Lung (tissue), 17 donors: ENCODE measurements at places on chromosomes 11 and 22. TPM values are rescaled to one million over a fixed set of nuclear protein-coding genes. Genes with fewer than 3 reads are reported as not detected.

PDE2A gene
- total RNA-seq, result 16.7 TPM

GLB1L2 gene
- 13.6 TPM for total RNA-seq

APOA4 gene
- total RNA-seq, result not detected

PHOX2A gene
- total RNA-seq, result not detected

C22orf42 gene
- total RNA-seq, result not detected

DNA sequence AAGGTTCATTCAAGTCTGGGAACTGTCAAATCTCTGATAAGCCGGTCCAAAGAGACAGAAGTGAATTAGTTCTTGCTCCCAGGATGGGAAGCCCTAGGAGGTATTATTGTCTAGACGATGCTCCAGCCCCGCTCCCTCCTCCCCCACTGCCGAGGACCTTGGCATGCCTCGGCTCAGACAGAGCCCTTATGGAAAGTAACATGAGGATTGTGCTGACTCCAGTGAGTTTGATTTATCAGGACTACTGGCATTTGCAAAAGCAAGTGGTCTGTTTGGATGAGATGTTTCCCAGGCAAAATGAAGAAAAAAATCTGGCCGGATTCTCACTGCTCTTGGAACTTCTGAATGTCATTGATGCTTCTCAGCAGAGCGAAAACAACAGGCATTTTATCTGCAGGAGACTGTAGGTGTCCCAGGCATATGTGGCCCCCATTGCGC, 341.0 kb downstream of the ETS1 start:
- H3K4me1 ChIP-seq, result no peaks in the 10 kb centered on the region
- no peaks in the 10 kb centered on the region for H3K36me3 ChIP-seq
- H3K27me3 ChIP-seq, result no peaks in the 10 kb centered on the region
- H3K4me3 ChIP-seq, result no peak overlapping the region

DNA sequence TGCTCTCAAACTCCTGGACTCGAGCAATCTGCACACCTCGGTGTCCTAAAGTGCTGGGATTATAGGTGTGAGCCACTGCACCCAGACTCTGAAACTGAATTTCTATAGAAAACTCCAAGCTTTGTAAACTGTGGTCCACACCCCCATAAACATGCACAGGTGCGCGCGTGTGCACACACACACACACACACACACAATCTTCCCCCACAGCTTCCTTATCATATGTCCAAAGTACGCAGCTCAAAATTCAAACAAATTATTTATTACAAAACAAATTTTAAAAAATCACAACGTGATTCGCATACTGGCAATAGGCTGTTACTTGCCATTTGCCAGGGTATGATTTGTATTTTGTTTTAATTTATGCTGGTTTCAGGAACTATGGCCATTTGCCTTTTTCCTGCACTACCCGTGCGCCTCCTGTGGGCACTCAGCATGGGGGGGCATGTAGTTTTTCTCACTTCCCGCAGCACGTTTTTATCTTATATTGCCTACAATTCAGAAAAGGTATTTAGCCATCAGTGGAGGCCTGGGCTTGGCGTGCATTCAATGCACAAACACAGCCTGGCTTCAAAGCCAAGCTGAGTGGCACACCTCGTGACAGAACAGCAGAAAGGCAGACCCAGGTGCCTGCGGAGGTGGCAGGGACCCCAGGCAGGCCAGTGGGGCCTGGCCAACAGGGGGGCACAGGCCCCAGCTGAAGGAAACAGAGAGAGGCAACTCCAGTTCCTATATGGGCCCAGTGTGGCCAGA, 10.8 kb upstream of the SNX32 start:
- no peak overlapping the region for H3K4me3 ChIP-seq
- no peaks in the 10 kb centered on the region for H3K4me1 ChIP-seq
- H3K27me3 ChIP-seq, result no peaks in the 10 kb centered on the region
- no peaks in the 10 kb centered on the region for H3K36me3 ChIP-seq
- no peak overlapping the region for H3K27ac ChIP-seq

DNA sequence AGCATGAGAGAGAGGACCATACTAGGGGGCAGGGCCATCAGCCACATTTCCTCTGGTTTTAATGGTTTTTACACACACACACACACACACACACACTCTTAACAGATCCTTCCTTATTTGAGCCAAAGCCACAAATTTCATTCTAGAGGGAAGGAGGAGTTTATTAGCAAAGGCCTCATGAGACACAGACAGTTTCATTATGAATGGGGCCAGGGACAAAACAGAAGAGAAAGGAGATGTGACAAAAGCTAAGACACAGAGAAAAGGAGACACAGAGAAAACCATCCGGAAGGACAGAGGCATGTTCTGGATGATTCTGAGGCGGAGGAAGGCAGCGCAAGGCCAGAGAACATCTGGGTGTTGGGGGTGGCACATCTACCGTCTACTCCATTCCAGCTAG, 32.2 kb upstream of the ARFGAP3 start:
- peaks cover 6% of the 10 kb centered on the region for H3K36me3 ChIP-seq
- no peak for DNase-seq
- no peaks in the 10 kb centered on the region for H3K4me1 ChIP-seq
- no peaks in the 10 kb centered on the region for H3K27me3 ChIP-seq

- no peaks in the 10 kb centered on the region for H3K36me3 ChIP-seq
- H3K27ac ChIP-seq, result no peak overlapping the region
- no peaks in the 10 kb centered on the region for H3K27me3 ChIP-seq
- DNase-seq, result no peak
- peaks cover 48% of the 10 kb centered on the region for H3K4me1 ChIP-seq
Observed at GRCh38 chr11:69306821-69307220, 12.9 kb downstream of the MYEOV start.

- H3K36me3 ChIP-seq, result no peaks in the 10 kb centered on the region
- peak; percentile 24 for DNase-seq
- no peaks in the 10 kb centered on the region for H3K27me3 ChIP-seq
- H3K4me1 ChIP-seq, result no peaks in the 10 kb centered on the region
- H3K27ac ChIP-seq, result no peak overlapping the region
Observed at GRCh38 chr11:45560155-45560912, 105.1 kb downstream of the CHST1 start.

- H3K4me1 ChIP-seq, result no peaks in the 10 kb centered on the region
- no peaks in the 10 kb centered on the region for H3K36me3 ChIP-seq
- no peak overlapping the region for H3K27ac ChIP-seq
- no peak for DNase-seq
- no peak overlapping the region for H3K4me3 ChIP-seq
- no peaks in the 10 kb centered on the region for H3K27me3 ChIP-seq
Observed at GRCh38 chr11:75678620-75679259, 9.9 kb upstream of the MAP6 start.

GRCh38 chr11:38683484-38683883, 2085.4 kb upstream of the RAG2 start:
- H3K4me3 ChIP-seq, result no peak overlapping the region
- H3K27ac ChIP-seq, result no peak overlapping the region
- no peak for DNase-seq
- H3K36me3 ChIP-seq, result no peaks in the 10 kb centered on the region
- H3K27me3 ChIP-seq, result no peaks in the 10 kb centered on the region
- H3K4me1 ChIP-seq, result no peaks in the 10 kb centered on the region

- peaks cover 14% of the 10 kb centered on the region for H3K4me1 ChIP-seq
- DNase-seq, result peak; percentile 95
- H3K27me3 ChIP-seq, result no peaks in the 10 kb centered on the region
- peak within 1 kb of the TSS; percentile 45 for H3K4me3 ChIP-seq
- peaks cover 28% of the 10 kb centered on the region for H3K36me3 ChIP-seq
Observed at GRCh38 chr11:64803158-64803845, at the start of gene MAP4K2. Gene MAP4K2 (minus strand): TSS chr11:64803214. CDS start chr11:64803149, 65 bp downstream.

GRCh38 chr11:110735455-110736170, 23.4 kb upstream of the ARHGAP20 start:
- no peak overlapping the region for H3K27ac ChIP-seq
- no peaks in the 10 kb centered on the region for H3K27me3 ChIP-seq
- no peak for DNase-seq
- H3K4me3 ChIP-seq, result no peak overlapping the region
- H3K4me1 ChIP-seq, result peaks cover 17% of the 10 kb centered on the region
- no peaks in the 10 kb centered on the region for H3K36me3 ChIP-seq

- no peak overlapping the region for H3K4me3 ChIP-seq
- no peak overlapping the region for H3K27ac ChIP-seq
- H3K36me3 ChIP-seq, result peaks cover 2% of the 10 kb centered on the region
- H3K27me3 ChIP-seq, result no peaks in the 10 kb centered on the region
- DNase-seq, result no peak
Observed at GRCh38 chr11:46322759-46323158, 24.5 kb upstream of the DGKZ start.

GRCh38 chr11:64569300-64569970, 21.6 kb upstream of the SLC22A12 start:
- H3K4me3 ChIP-seq, result no peak overlapping the region
- no peaks in the 10 kb centered on the region for H3K4me1 ChIP-seq
- no peaks in the 10 kb centered on the region for H3K36me3 ChIP-seq
- DNase-seq, result no peak
- no peak overlapping the region for H3K27ac ChIP-seq
- no peaks in the 10 kb centered on the region for H3K27me3 ChIP-seq

DNA sequence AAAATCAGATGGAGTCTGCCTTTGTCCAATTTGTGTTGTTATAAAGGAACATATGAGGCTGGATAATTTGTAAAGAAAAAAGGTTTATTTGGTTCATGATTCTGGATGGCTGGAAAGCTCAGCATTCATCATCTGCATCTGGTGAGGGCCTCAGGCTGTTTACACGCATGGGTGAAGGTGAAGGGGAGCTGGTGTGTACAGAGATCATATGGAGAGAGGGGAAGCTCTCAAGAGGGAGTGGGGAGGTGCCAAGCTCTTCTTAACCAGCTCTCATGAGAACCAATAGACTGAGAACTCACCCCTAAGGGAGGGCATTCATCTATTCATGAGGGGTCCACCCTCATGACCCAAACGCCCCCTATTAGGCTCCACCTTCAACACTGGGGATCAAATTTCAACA, 40.0 kb downstream of the NEU3 start:
- no peak overlapping the region for H3K4me3 ChIP-seq
- no peaks in the 10 kb centered on the region for H3K4me1 ChIP-seq
- no peak for DNase-seq
- H3K27ac ChIP-seq, result no peak overlapping the region
- H3K27me3 ChIP-seq, result no peaks in the 10 kb centered on the region

DNA sequence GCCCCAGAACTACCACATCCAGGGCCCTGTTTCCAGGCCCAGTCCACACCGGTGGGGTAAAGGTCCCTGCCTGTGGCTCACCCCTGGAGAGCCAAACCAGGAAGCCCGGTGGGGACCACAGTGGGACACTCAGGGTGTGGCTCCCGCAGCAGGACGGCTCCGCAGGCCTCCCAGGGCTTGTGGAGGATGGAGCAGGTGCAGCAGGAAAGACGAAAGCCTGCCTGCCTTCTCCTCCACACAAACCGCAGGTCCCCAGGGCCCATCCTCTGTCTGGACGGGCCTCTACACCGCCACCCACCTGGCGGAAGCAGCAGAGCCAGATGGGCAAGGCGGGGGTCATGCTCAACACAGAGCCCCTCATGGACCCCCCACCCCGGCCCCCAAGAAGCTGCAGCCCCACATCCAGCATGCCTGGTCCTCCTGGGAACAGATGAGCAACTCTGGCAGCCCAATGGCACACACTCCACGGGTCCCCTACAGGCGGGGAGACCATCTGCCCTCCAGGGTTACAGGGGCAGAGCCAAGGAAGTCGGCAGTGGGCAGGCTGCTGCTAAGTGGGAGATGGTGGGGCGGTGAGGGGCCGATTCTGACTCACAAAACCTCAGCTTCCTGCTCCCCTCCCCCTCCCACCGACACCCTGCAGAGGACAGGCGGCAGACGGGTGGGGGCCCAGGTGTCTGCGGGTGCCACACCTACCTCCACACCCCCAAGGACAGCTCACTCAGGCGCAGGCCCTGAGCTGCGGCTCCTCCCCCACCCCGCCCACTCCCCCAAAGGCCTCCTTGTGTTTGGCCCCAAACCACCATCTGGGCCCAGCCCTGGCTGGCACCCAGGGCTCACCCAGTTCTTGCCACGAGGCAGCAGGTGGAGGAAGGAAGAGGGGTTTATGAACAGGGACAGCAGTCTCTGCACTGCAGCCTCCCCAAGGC, 5.2 kb downstream of the SBF1 start:
- H3K4me3 ChIP-seq, result no peak overlapping the region
- peaks cover 21% of the 10 kb centered on the region for H3K36me3 ChIP-seq
- DNase-seq, result no peak
- H3K4me1 ChIP-seq, result peaks cover 42% of the 10 kb centered on the region
- no peak overlapping the region for H3K27ac ChIP-seq

- no peak overlapping the region for H3K4me3 ChIP-seq
- H3K36me3 ChIP-seq, result no peaks in the 10 kb centered on the region
- peaks cover 10% of the 10 kb centered on the region for H3K27me3 ChIP-seq
- H3K27ac ChIP-seq, result no peak overlapping the region
- DNase-seq, result no peak
Observed at GRCh38 chr11:65802841-65803240, 16.0 kb downstream of the OVOL1 start.

DNA sequence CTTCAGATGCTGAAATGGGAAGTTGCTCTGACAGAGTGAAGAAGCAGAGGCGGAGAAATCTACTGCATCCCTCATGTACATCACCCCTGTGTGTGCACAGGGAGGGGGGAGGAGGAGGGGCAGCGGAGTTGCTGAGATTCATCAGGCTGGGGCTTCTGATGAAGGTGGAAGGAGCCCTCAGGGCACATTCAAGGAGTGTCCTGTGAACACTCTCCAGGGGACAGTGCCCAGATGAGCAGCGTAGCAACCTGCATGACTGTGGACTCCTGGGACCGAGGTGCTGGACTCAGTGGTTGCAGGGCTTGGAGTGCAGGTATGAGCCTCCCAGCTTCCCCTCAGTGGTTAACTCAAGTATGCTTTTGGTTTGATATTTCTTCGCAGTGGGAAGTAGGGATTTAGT, 257.8 kb upstream of the B3GAT1 start:
- H3K27ac ChIP-seq, result no peak overlapping the region
- peaks cover 11% of the 10 kb centered on the region for H3K27me3 ChIP-seq
- no peak overlapping the region for H3K4me3 ChIP-seq
- no peaks in the 10 kb centered on the region for H3K36me3 ChIP-seq

- no peak overlapping the region for H3K4me3 ChIP-seq
- H3K27ac ChIP-seq, result no peak overlapping the region
- H3K27me3 ChIP-seq, result no peaks in the 10 kb centered on the region
- H3K4me1 ChIP-seq, result peaks cover 6% of the 10 kb centered on the region
- H3K36me3 ChIP-seq, result no peaks in the 10 kb centered on the region
Observed at GRCh38 chr11:76210931-76211851, 4.9 kb upstream of the WNT11 start.

DNA sequence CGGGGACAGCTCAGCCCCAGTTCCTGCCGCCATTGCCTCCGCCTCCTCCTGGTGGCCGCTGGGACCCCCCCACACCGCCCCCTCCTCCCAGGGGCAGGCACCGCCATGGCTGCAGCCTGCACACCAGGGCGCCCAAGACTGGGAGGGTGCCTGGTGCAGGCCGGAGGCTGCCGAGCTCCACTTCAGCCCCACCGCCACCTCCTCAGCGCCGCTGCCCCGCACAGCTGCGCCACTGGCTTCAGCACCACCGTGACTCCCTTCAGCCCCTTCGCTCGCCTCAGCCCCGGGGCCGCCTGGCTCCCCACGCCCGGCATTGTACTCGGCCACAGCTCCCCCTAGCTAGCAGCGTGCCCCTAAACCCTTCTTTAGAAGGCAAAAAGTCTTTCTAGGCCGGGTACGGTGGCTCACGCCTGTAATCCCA, 131.1 kb downstream of the CRYBB2 start:
- no peaks in the 10 kb centered on the region for H3K27me3 ChIP-seq
- H3K27ac ChIP-seq, result no peak overlapping the region
- no peaks in the 10 kb centered on the region for H3K4me1 ChIP-seq
- H3K4me3 ChIP-seq, result no peak overlapping the region
- H3K36me3 ChIP-seq, result peaks cover 5% of the 10 kb centered on the region
